ENCODE measurements at places on chromosomes 12 and 14. TPM values are rescaled to one million over a fixed set of nuclear protein-coding genes. Genes with fewer than 3 reads are reported as not detected.

DNA sequence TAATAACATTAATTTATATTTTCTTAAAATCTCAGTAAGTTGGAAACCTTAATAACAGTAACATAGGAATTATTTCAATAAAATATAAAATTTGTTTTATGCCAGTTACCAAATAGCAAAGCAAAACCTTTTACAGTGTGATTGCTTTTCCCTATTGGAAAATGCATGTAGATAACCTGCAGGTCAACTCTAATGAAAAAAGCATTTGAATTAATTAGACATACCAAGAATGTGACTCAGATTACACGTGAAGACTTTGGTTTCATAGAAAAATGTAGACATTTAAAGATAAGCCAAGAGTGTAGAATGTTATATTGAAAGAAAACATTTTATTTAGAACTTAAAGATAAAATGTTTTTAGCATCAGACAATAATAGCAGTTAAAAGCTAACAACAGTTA, 888.1 kb downstream of the TMEM121 start:
- H3K27me3 ChIP-seq, result no peaks in the 10 kb centered on the region
- no peak overlapping the region for H3K4me3 ChIP-seq
- H3K27ac ChIP-seq, result no peak overlapping the region

DNA sequence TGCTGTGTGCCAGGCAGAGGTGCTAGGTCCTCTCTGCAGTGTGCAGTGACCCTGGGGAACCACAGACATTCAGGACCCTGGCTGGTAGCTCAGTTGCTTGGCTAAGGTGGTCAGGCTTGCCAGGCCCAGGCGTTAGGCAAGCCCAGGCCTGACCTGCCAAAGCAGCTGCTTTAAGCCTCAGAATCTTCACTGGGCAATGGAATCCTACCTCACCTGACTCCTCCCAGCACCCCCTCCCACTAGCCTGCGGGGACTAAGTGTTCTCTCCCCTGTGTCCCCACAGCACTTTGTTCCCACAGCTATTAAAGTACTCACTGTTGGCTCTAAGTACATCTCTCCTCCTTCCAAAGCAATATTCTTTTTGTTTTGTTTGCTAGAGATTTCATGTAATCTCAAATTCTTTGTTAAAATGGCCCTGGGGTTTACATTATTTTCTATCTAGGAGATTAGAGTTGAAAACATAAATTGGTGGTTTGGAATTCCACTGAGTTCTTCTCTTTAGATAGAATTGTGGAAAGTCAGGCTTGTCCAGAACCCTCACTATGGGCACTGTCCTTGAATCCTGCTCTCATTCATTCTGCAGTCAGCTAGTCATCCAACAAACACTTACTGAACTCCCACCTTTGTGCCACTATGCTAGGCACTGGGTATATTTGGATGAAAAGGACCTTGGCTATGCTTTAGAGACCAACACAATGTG, 44.4 kb downstream of the DGLUCY start:
- H3K27ac ChIP-seq, result no peak overlapping the region
- no peak overlapping the region for H3K4me3 ChIP-seq
- DNase-seq, result no peak
- peaks cover 77% of the 10 kb centered on the region for H3K36me3 ChIP-seq

DNA sequence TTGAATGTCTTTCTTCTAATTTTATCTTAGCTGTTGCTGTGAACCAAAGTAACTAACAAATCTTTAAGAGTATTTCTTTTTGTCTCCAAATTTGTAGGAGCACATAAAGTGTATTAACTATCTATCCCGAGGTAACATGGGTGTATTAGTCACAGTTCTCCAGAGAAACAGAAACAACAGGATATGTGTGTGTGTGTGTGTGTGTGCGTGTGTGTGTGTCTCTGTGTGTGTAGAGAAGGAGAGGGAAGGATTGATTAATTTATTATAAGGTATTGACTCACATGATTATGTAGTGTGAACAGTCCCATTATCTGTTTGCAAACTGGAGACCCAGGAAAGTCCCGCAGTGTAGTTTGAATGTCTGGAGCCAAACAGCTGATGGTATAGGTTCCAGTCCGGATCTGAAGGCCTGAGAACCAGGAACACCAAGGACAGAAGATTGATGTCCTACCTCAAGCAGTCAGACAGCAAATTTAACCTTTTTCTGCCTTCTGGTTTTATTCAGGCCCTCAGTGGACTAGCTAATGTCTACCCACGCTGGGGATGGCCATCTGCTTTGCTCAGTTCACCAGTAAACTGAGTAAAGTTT, 14.4 kb downstream of the G2E3 start:
- no peaks in the 10 kb centered on the region for H3K4me1 ChIP-seq
- no peaks in the 10 kb centered on the region for H3K36me3 ChIP-seq
- DNase-seq, result no peak

DNA sequence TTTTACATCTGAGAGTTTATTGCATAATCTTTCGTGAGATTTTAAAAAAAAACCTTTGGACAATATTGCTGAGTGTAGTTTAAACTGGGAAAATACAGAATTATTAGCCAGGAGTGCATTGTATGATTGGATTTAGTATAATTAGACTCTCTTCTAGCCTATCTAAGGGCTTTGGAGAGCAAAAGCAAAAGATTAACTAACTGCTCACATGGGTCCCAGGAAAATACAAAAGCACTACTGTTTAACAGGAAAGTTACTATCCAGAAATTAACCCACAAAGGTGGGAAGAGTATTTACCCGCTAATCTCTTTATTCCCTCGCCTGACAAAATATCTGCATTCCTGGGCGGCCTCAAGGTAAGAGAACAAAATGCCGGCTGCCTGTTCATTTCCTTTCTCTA, 309.5 kb downstream of the ATXN7L3B start:
- no peaks in the 10 kb centered on the region for H3K36me3 ChIP-seq
- H3K4me3 ChIP-seq, result no peak overlapping the region
- DNase-seq, result no peak
- H3K27ac ChIP-seq, result no peak overlapping the region
- no peaks in the 10 kb centered on the region for H3K4me1 ChIP-seq

DNA sequence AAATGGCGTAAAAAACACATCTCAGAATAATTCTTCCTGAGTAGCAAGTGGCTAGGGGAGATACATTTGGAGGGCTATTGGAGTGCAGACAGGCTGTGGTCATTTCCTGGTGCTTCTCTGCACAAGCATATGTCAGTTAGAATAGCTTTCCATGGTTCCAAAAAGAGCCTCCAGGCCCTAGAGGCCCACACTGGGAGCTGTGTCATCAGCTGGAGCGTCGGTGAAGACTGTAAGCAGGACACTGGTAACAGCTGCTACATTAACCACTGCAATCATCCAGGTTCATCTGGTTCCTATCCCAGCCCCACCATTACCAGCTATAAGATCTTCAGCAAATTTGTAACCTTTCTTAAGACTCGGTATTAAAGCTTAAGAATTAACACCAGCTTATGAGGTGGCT, 31.7 kb upstream of the APPL2 start:
- DNase-seq, result no peak
- no peak overlapping the region for H3K4me3 ChIP-seq
- no peak overlapping the region for H3K27ac ChIP-seq
- H3K36me3 ChIP-seq, result no peaks in the 10 kb centered on the region

GRCh38 chr12:126346087-126346486, 1280.9 kb downstream of the AACS start:
- H3K27me3 ChIP-seq, result no peaks in the 10 kb centered on the region
- no peaks in the 10 kb centered on the region for H3K4me1 ChIP-seq
- no peaks in the 10 kb centered on the region for H3K36me3 ChIP-seq
- no peak for DNase-seq
- H3K4me3 ChIP-seq, result no peak overlapping the region

GRCh38 chr12:112184056-112184887, 58.9 kb downstream of the TRAFD1 start:
- H3K27me3 ChIP-seq, result no peaks in the 10 kb centered on the region
- H3K27ac ChIP-seq, result no peak overlapping the region
- peaks cover 100% of the 10 kb centered on the region for H3K36me3 ChIP-seq
- no peaks in the 10 kb centered on the region for H3K4me1 ChIP-seq
- DNase-seq, result no peak

- H3K36me3 ChIP-seq, result no peaks in the 10 kb centered on the region
- no peak overlapping the region for H3K4me3 ChIP-seq
- no peak overlapping the region for H3K27ac ChIP-seq
- H3K4me1 ChIP-seq, result no peaks in the 10 kb centered on the region
Measured at GRCh38 chr14:75702616-75703261, 41.7 kb downstream of the TTLL5 start.

GRCh38 chr12:6340745-6341416, 995 bp downstream of the TNFRSF1A start:
- H3K4me1 ChIP-seq, result peaks cover 73% of the 10 kb centered on the region
- H3K36me3 ChIP-seq, result no peaks in the 10 kb centered on the region
- H3K27ac ChIP-seq, result peak overlapping the region; percentile 97
- peak; percentile 85 for DNase-seq
- no peaks in the 10 kb centered on the region for H3K27me3 ChIP-seq

- no peak overlapping the region for H3K27ac ChIP-seq
- no peak for DNase-seq
- H3K27me3 ChIP-seq, result no peaks in the 10 kb centered on the region
- H3K4me3 ChIP-seq, result no peak overlapping the region
- no peaks in the 10 kb centered on the region for H3K4me1 ChIP-seq
- no peaks in the 10 kb centered on the region for H3K36me3 ChIP-seq
Measured at GRCh38 chr12:125320177-125320576, 254.9 kb downstream of the AACS start.

- no peaks in the 10 kb centered on the region for H3K27me3 ChIP-seq
- H3K4me3 ChIP-seq, result no peak overlapping the region
- no peak overlapping the region for H3K27ac ChIP-seq
- no peaks in the 10 kb centered on the region for H3K4me1 ChIP-seq
- no peak for DNase-seq
Measured at GRCh38 chr12:98483621-98484503, 31.5 kb upstream of the TMPO start.

DNA sequence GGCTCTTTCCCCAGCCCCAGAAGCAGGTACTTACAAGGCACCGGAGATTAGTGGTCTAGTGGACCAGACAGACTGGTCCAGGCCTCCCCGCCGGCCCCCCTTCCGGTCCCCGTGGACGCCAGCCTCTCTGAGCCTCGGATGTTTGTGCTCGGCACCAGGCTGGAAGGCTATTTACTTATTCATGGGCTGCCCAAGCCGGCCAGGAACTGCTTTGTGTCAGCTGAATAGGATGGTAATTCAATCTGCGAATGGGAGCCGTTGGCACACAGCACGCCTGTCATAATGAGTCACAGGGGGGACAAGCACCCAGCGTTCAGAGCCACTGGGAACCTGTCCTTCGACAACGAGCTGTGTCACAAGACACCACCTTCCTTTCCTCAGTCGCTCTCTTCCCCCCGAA, 82.3 kb downstream of the RIMBP2 start:
- H3K27me3 ChIP-seq, result peaks cover 8% of the 10 kb centered on the region
- no peak overlapping the region for H3K27ac ChIP-seq
- H3K4me3 ChIP-seq, result no peak overlapping the region

DNA sequence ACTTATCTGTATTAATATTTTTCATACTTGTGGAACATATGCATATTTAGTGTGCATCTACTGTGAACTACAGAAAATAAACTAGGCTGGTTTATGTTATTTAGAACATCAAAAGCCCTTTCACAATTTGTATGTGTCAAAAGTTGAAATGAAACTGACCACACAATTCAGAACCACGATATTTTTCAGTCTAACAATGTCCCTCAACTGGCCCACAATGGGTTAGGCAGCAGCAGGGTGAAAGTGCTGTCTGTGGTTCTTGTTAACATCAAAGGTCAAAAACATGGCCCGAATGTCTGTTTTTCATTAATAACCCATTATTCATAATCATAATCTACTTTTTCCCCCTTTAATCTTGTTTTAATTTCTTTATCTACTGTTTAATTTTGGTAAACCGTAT, 559.9 kb upstream of the ATP2B1 start:
- no peak overlapping the region for H3K27ac ChIP-seq
- no peaks in the 10 kb centered on the region for H3K36me3 ChIP-seq
- H3K4me1 ChIP-seq, result no peaks in the 10 kb centered on the region

- H3K36me3 ChIP-seq, result no peaks in the 10 kb centered on the region
- no peaks in the 10 kb centered on the region for H3K27me3 ChIP-seq
- no peak overlapping the region for H3K27ac ChIP-seq
- no peak overlapping the region for H3K4me3 ChIP-seq
Measured at GRCh38 chr12:40650038-40650704, 42.1 kb upstream of the CNTN1 start.

DNA sequence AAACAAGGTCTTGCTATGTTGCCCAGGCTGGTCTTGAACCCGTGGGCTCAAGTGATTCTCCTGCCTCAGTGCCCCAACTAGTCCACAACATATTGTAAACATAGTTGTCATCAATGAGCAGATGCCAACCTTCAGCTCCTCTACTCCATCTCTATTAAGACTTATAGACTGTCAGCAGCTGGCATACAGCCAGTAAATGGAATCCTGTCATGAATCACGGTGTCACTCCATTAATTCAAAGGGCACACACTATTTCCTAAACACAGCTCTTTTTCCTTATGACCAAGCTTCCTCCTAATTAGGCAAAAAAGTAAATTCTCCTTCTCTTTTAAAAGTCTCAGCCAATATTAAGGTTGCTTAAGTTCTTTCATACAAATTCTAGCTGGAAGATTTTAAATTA, 111.2 kb downstream of the ITPR2 start:
- no peaks in the 10 kb centered on the region for H3K36me3 ChIP-seq
- no peaks in the 10 kb centered on the region for H3K27me3 ChIP-seq
- no peaks in the 10 kb centered on the region for H3K4me1 ChIP-seq
- no peak overlapping the region for H3K4me3 ChIP-seq
- no peak for DNase-seq
- H3K27ac ChIP-seq, result no peak overlapping the region

DNA sequence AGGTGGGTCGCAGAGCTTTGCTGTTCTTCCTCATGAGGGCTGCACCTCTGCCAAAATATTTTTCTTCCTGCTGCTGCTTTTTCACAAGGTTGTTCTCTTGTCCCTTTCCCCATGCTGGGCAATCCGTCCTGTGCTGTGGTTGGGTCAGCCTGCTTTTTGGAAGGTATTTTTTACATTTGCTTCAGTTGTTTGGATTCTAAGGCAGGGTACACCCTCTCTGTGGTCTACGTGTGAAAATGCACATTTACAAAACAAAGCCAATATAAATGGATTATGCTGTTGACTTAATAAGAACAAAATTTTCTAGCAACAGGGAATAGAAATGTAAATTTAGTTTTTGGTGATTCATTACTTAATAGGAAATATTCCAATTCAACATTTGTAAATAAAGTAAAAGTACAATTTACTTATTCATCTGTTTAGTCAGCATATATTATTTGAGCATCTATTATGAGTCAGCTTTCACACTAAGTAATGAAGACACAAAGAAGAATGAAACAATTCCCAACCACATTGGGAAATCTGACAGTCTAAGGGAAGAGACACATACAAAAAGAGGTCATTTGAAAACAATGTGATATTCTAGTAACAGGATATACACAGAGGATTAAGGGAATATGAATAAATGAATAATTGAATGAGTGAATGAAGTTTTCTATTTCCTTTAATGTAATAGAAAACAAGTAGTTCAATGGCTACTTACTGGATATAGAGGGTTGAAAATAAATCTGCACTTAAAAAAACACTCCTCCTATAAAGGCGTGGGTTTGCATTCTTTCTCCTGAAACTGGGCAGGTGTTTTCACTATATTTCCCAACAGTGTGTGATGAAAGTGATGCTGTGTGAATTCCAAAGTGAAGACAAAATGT, 94.6 kb upstream of the PRICKLE1 start:
- no peaks in the 10 kb centered on the region for H3K4me1 ChIP-seq
- no peaks in the 10 kb centered on the region for H3K27me3 ChIP-seq
- no peak for DNase-seq

The BMP4 gene
- 8.9 TPM for total RNA-seq

The FGF6 gene
- not detected for total RNA-seq

The ASPG gene
- 0.26 TPM for total RNA-seq

The CELA1 gene
- not detected for total RNA-seq

The PMCH gene
- not detected for total RNA-seq

The RERGL gene
- total RNA-seq, result 0.44 TPM

Data from spleen (tissue), 13 donors.